ENCODE measurements at places on chromosomes 12 and 14.
A peak's percentile ranks its signal among the peaks of the same experiment; 100 is the strongest.

- no peak for DNase-seq
Measured at GRCh38 chr12:115351514-115352077, 667.6 kb upstream of the TBX3 start.

DNA sequence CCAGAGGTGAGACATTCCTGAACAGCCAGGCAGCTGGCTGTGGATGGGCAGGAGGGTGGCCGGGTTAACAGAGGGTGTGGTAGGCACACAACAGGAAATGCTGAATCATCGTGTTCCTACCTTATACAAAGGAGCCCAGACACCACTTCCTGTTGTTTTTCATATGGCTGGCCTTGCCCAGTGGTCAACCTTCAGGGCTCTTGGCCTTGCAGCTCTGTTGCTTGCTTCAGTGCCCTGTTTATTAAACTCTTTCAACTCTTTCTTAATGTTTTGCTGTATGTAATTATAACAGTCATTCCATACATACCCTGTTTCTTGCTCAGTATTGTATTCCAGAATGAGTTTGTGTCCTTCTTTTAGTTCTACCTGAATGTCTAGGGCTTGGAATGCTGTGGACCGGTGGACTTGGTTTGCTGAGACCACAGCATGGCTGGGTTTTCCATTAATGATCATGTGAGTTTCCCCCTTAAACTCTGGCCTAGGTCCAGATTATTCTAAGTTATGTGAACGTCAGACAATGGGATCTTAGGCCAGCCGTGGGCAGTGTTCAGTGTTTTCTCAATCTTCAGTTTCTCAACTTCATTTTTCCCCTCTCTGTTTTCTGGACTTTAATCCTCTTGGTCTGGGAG is 11.9 kb downstream of the CFAP54 start:
- no peak for DNase-seq

GRCh38 chr12:48163150-48163747 is 5.9 kb upstream of the ASB8 start:
- no peak for DNase-seq

DNA sequence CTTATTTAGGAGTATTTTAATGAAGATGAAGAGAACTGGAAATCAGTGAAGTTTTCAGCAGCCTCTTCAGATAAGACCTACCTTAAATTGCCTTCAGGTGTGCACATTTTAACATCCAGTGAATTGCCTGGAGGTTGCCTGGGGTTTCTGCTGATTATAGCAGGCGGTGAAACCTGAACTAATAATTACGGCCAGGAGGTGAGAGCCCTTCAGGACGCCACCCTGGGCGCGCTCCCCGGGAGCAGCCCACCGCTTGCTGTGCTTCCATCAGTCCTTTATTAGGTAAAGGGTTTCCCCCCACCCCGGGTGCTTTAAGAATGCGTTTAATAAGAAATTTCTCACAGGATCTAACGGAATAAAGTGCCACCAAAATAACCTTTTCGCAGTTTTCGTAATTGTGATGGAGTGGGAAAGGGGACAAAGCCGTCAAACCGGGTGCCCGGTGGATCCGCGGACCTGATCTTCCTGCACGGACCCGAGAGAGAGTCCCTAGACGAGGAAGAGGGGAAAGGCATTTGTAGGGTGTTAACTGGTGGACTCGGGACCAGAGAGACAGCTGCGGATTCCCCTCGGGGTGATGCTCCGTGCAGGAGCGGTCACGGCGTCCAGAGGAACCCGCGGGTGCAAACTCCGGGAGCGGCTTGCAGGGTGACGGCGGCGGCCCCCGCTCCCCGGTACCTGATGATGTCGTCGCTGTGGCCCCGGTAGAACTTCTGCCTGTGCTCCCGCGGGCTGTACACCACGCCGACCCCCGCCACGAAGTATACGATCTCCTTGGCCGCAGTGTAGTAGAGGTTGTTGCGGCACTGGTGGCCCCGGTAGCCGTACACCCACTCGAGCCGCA is 902 bp downstream of the EML5 start:
- DNase-seq, result peak; percentile 48

GRCh38 chr14:55867719-55868118 is 250.5 kb upstream of the PELI2 start:
- DNase-seq, result no peak

DNA sequence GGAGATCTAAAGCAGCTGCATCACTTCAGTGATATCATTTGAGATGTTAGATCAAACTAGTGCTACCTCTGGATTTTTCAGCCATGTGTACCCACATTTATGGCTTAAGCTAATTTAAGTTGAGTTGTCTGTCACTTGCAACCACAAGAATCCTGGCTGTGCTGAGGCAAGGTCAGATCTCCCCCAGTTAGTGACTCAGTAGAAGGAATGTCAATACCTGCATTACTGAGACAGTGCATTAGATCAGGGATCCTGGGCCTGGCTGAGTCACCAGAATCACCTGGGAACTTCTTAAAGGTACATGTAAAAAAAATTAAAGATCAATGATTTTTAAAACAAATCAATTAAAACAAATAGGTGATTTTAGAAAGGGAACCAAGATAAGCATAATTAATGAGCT is 84.6 kb upstream of the GRIN2B start:
- DNase-seq, result no peak

DNA sequence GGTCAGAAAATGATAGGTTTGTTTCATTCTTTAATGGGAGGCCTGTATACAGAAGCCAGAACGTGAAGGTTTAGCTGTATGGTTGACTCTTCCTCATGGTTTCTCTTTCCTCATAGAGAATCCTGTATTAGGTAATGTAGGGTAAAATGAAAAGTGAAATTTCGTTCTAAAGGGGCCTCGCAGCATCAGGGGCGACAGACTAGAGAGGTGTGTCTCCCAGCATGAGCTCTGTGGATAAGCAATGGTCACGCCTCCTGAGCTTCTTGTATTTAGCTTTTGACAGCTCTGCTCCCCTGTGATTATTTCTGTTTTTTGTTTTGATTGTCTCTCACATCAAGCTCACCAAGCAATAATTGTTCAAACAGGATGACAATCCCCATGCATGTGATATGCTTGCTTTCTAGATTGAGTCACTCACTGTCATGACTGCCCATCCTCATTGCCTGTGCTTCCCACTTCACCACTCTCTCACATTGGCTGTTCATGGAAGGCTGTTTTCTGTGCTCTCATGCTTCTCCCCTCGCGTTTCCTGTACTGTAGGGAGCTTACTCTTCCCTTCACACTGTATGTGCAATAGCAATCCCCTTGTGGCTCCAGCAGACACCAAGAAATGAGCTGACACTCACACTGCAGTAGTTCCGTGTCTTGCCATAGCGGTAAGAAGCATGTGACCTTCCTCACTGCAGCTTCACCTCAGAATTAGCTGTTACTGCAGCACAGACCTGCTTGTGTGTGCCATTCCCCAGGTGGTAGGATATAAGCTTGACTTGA is 44.0 kb downstream of the RAD52 start:
- DNase-seq, result peak; percentile 10

- DNase-seq, result no peak
Measured at GRCh38 chr12:119444462-119445044, 110.0 kb downstream of the CCDC60 start.

DNA sequence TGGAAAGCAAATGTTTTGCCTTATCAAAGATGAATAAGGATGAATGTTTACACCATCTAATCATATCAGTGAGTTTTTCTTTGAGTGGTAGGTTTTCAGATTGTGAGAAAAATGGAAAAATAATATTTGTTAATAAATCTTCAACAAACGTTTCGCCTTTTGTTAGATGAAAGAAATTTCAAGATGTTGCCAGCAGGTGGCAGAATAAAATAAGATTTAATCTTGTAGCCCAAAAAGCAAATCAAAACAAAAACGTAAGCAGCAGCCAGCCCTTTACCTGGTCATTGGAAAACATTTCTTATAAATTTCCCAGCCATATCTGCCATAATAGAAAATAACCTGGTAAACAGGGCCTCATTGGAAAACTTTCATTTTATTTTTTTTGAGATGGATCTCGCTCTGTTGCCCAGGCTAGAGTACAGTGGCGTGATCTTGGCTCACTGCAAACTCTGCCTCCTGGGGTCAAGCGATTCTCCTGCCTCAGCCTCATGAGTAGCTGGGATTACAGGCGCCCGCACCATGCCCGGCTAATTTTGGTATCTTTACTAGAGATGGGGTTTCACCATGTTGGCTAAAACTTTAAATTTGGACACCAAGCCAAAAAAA is 15.4 kb upstream of the TMEM120B start:
- peak; percentile 19 for DNase-seq

Measured in stimulated activated naive CD4-positive, alpha-beta T cell (primary cell).